Left cardiac atrium (tissue), 4 donors: ENCODE measurements at places on chromosomes 7 and 10. TPM values are rescaled to one million over a fixed set of nuclear protein-coding genes. Genes with fewer than 3 reads are reported as not detected.

Gene AOC1
- total RNA-seq = 0.37 TPM

Gene TDRD1
- total RNA-seq = 1.0 TPM

Gene CRHR2
- 0.44 TPM for total RNA-seq

Gene PLXDC2
- 19.8 TPM for total RNA-seq

Gene TUBAL3
- total RNA-seq = 0.31 TPM

Gene SPDYE9
- not detected for total RNA-seq

Gene MBL2
- total RNA-seq = not detected

Gene DNAJC2
- total RNA-seq = 12.3 TPM

Gene NUTM2E
- total RNA-seq = not detected

Gene SGCE
- 42.9 TPM for total RNA-seq

Gene IL6
- 20.1 TPM for total RNA-seq
